ENCODE measurements at places on chromosomes 3 and 15.

DNA sequence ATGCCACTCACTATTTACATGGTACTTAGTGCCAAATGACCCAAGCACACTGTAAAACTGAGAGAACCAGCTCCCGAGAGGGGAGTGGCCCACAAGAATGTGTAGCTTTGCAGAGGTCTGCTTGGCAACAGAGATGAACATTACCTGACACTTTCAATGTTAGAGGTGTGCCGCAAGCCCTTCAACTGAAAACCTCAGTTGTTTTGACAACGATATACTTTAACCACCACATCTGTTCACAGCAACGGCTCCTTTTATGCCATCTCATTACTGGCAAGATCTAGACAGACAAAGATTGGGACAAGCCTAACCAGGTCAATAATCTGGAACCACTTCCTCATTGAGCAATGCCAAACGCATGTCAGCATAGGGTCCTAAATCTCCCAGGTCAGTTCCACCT, 23.7 kb downstream of the NEK10 start:
- DNase-seq = no peak

DNA sequence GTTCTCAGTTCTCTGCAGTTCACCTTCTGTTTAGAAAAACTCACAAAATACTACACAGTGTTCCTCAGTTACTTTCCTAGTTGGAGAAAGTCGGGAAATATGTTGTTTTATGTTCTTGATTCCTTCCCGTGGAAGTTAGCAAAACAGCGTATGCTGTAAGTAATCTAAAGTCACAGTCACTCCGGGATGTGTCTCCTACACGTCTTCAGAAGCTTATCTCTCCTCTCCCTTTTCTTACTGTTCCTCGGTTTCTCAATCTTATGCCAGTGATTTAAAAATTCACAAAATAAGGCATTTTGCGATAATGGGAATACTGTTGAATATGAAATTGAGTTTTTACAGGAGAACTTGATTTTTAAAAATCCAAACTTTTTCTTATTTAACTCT, 1.7 kb downstream of the HEG1 start:
- DNase-seq = no peak

DNA sequence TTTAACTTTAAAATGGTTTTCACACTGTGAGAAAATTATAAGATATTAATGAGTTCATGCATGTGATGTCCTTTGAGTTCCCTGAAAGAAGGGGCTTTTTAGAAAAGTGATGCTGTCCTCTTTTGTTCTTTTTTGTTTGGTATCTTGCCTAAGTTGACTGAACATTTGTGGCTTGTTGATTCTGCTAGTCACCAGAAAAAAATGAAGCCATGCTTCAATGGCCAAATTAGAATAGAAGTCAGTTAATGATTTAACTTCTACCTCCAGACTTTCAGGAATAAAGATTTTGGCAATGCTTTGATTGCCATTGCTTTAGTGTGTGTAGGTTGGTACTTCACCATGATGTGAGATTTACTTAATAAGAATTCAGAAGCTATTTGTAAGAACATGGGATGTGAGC, 260.6 kb upstream of the NECTIN3 start:
- no peak for DNase-seq

DNA sequence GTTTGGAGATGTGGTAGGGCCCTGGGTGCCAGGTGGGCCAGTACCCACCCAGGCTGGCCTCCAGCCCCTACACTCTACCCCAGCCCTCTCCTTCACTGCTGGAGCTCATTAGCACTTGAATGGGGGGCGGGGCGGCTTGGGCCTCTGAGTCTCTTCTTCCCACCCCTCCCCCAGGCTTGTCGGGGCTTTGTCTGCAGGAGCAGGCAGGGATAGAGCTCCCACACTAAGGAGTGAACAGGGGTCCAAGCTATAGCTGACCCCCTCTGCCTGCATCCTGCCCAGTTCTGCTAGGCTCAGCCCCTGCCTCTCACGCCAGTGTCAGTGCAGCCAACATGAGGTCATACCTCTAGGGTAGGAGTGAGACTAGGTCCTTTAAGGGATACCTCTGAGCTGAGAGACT, 5.2 kb downstream of the GNAI2 start:
- DNase-seq = no peak

GRCh38 chr3:30657914-30658313, 51.5 kb downstream of the TGFBR2 start:
- DNase-seq = no peak

DNA sequence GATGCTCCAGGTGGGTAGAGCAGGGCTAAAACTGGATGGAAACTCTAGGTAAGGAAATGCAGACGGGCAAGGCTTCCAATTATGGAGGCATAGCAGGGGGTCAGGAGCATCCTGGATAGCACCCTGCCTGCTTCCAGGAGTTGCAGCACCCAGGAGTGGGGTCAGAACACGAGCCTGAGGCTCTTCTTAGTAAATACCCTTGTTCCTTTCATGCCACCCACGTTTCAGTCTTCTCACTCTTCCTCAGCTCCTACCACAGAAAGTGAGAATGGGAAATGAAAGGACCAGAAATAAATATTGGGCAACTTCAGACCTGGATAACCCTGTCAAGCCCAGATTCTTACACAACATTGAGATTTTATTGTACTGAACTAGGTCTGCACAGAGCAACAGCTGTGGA, 16.4 kb downstream of the CCR1 start:
- no peak for DNase-seq

DNA sequence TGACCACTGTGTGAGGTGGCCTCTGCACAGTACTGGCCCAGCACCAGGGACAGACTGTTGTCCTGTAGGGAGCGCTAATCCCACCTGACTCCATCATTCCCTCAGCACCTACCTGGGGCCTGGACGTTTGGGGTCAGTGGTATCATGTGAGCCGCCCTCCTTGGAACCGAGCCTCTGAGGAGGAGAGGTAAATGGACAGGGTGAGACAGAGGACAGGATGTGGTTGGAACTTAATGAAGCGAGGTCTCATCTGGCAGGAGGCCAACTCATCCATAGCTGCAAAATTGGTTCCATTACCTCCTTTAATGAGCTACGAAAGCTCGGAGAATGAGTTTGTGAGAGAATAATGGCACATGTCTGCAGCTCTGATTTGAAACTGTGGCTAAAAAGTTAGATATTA, 13.9 kb downstream of the MAPKAPK3 start:
- DNase-seq = no peak

GRCh38 chr3:53500165-53500777, 5.9 kb downstream of the CACNA1D start:
- DNase-seq = no peak

- DNase-seq = no peak
Observed at GRCh38 chr3:39286771-39287170, 6.9 kb upstream of the CX3CR1 start.

Measured in stimulated activated CD4-positive, alpha-beta T cell treated with anti-CD3 and anti-CD28 coated beads, Interleukin-2, amount 100 ng/mL, for 48 hours (primary cell).